ENCODE measurements at places on chromosomes 2 and 18.

DNA sequence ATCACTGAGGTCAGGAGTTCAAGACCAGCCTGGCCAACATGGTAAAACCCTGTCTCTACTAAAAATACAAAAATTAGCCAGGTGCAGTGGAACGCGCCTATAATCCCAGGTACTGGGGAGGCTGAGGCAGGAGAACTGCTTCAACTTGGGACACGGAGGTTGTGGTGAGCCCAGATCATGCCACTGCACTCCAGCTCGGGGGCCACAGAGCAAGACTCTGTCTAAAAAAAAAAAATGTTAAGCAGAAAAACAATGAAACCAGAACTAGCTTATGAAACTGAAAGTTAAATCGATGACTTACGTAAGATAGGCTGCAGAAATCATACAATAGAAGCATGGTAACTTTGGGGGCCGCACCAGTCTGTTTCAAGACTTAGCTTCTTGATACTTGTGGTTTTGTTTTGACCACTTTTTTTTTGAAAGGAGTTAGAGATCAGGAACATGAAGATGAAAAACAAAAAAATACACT lies 6.2 kb upstream of the GPR155 start:
- peak; percentile 48 for DNase-seq

DNA sequence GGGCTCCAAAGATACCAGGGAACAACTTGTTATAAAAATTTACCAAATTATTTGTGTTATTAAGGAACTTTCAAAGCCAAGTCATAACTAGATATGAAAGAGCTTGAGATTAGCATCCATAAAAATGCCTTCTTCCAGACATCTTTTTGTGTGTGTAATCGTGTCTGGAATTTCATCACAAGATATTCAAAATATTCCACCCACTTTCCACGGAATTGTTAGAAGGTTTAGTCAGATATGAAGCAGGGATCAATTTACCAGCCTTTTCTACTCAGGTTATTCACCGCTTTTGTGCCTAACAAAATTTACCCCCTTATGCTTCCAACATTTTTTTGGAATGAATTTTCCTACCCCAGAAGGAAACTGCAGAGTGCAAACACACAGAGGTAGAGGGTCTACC lies 130.2 kb upstream of the ACVR2A start:
- no peak for DNase-seq

DNA sequence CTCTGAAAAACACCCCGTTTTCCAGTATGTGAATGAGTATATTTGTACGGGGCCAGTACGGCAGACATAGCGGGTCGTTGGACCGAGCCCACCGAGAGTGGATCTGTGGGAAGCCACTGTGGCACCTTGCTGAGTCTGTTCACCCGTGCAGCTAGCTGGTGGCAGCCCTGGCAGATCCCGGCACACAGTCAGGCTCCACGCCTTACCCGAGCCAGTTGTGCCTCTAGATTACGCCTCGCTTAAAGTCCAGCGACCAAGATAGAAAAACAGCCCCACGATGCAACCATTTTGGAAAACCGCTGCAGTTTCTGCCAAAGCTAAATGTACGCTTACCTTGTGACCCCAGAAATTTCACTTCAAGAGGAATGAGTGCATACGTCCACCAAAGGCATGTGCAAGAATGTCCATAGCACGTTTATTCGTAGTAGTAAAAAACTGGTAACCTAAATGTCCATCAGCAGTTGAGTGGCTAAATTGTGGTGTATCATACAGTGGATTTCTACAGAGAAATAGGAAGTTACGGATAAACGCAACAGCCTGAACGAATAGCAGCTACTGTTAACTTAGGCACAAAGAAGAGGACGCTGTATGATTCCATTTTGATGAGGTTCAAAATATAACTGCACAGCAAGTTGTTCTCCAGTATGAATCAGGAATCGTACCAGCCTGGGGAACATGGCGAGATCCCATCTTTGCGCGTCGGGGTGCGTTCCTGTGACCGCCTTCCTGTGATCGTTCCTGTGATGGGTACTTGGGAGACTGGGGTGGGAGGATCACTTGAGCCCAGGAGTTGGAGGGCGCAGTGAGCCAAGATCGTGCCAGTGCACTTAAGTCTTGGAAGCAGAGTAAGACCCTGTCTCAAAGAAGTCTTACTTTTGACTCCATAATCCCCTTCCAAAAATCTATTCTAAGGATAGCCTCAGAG lies 688 bp upstream of the WDR33 start:
- peak; percentile 22 for DNase-seq

GRCh38 chr2:69241664-69242514 lies 145.1 kb downstream of the GFPT1 start:
- DNase-seq, result no peak

DNA sequence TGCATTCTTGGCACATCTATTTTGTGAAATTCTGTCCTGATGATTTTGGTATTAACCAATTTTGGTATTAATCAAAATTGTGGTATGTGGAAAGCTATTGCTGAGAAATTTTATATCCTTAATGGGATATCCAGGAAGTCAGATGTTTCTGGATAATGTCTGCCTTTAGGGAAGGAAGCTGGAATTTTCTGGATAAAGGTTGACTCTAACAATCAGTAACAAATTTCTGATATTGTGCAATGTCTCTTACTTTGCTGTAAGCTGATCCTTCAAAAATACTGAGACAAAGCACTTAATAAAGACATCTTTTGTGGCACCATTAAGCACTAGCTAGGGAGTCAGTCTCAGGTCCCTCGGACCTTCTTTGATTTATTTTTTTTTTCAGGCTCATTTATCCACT lies 100.8 kb upstream of the UGP2 start:
- DNase-seq, result no peak

- no peak for DNase-seq
These were observed 83.1 kb downstream of the EIPR1 start for GRCh38 chr2:3294493-3294892.

DNA sequence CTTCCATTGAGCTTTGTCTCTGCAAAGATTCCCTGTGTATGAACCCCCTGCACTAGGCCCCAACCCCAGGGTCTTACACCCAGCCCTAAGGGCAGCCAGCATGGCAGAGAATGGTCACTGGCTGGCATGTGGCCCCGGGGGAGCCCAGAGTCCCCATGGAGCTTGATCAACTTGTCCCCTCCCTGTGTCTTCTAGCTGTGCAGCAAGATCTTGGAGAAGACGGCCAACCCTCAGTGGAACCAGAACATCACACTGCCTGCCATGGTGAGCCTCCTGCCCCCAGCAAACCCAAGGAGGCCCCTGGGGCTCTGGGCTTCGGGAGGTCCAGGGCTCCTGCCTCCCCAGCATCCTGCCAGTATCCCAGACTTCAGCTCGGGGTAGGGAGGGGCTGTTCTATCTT lies 81.5 kb downstream of the DYSF start:
- DNase-seq, result no peak

- no peak for DNase-seq
These were observed 1156.6 kb downstream of the RPIA start for GRCh38 chr2:89848114-89848513.

GRCh38 chr2:10494351-10495066 lies 46.4 kb upstream of the ODC1 start:
- no peak for DNase-seq

DNA sequence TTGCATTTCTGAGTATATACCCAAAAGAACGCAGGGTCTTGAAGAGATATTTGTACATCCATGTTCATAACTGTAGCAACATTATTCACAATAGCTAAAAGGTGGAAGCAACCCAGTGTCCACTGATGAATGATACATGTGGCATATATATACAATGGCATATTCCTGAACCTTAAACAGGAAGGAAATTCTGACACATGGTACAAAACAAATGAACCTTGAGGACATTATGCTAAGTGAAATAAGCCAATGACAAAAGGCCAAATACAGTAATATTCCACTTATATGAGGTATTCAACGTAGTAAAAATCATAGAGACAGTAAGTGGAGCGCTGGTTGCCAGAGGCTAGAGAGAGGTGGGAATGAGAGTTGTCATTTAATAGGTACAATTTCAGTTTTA lies 8.1 kb downstream of the AAK1 start:
- DNase-seq, result no peak

DNA sequence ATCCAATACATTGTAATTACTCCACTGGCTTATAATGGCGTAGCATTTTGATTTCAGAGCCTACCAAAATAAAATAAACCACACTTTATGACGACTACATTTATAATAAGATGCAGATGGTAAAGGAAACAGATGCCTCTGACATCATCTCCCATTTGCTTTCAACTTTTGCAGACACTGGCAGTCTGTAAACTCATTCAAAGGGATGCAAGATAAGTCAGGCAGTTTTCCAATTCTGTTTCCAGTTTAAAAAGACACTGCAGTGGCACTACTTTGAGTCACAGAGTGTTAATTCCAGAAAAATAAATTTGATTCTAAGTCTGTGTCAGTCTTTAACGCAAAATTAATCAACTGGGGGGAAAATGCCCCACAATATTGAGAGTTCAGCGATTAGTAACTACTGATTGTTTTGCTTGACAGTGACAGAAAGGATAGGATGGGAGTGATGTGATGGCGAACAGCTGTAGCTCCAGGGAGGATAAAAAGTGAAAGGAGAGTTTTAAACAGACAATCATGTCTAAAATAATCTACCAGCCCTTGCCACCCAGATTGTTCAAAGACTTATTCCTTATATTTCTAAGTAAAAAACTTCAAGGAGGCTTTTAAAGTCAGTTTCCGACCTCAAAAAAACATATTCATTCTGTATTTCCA lies 6.7 kb downstream of the DSEL start:
- no peak for DNase-seq

GRCh38 chr2:177161741-177162460 lies 50.7 kb upstream of the HNRNPA3 start:
- DNase-seq, result peak; percentile 30

- no peak for DNase-seq
These were observed 25.3 kb downstream of the SCG2 start for GRCh38 chr2:223576873-223577272.

- no peak for DNase-seq
These were observed 139.0 kb downstream of the GULP1 start for GRCh38 chr2:188430705-188431104.

GRCh38 chr2:2230433-2230817 lies 100.7 kb downstream of the MYT1L start:
- DNase-seq, result no peak

GRCh38 chr2:2016651-2017311 lies 272.5 kb upstream of the PXDN start:
- no peak for DNase-seq

DNA sequence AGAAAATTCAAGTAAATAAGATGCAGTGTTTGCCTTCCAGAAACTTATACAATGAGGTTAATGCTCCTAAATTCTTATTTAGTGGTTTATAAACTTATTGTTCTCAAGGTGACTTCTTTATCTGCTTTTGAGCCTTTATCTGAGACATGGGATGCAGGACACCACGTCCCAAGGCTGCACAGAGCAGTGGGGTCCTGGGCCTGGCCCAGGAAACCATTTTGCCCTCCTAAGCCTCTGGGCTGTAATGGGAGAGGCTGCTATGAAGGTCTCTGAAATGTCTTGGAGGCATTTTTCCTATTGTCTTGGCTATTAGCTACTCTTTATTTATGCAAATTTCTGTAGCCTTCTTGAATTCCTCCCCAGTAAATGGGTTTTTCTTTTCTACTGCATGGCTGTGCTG lies 652.6 kb upstream of the SETBP1 start:
- no peak for DNase-seq

GRCh38 chr2:215718436-215718835 lies 282.6 kb upstream of the FN1 start:
- DNase-seq, result no peak

GRCh38 chr18:23616258-23616657 lies 30.0 kb upstream of the NPC1 start:
- DNase-seq, result no peak

DNA sequence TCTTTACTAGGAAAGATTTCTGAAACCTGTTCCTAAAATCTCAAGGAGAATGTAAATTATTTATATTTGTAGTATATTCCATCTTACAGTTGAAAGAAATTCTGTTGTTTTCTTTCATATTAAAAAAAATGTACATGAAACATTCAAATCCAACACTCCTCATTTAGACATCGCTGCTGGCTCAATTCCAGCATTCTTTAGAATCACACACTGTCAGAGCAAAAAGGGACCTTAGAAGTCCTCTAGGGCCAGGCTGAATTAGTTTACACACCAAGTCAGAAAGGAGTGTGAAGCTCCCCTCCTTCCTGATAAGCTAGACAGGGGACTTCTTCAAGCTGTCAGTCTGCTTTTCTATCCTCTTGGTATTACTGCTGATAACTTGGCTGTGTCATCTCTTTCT lies 158.6 kb upstream of the LTBP1 start:
- no peak for DNase-seq

- DNase-seq, result no peak
These were observed 18.0 kb upstream of the RHOB start for GRCh38 chr2:20428717-20429490.

DNA sequence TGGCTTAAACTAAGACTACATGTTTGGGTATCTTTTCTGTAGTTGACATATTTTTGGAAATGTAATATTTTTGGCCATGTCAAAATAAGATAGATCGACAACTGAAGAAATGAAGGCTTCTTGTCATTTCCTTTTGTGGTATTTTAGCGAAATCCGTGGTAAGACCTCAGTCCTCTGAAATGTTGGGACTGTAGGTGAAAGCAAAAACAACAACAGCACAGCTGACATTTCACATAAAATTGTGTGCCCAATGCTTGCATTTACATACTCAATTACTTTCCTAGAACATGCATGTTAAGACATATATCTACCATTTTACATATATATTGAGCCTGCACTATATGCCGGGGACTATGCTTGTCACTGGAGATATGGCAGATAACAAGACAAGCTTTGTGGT lies 50.2 kb downstream of the SPP2 start:
- DNase-seq, result no peak

GRCh38 chr2:48946449-48947048 lies 191.0 kb upstream of the LHCGR start:
- DNase-seq, result peak; percentile 46

DNA sequence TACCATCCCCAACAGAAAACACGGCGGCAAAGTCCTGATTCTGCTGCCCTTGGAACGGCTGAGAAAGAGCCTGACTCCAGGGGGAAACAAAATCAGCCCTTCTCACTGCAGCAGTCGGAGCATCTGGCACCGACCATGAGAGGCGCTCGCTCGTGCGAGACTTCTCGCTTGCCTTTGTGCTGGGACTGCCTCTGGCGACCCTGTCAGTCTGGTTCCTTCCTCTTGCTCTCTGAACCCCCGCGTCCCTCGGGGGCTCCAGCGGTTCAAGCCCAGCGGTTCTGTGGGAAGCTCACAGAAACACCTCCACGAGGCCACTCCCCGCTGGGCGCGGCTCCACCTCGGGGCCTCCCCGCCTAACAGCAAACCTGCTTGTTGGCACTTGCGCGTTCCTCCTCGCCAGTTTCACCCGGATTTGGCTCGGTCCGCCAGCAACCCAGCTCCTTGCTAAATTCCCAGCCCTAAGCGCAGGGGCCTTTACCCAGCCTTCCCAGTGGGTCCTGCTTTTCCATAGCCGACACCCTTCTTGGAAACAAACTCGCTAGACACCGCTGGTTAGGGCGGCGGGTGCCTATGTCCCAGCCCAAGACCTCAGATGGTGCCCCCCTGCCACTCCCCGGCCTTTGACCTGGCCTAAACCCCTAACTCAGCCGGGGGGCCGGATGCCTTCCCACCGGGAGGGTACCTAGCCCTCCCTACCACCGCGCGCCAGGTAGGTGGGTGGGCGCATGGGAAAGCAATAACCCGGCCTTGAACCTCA lies 2.2 kb downstream of the RND3 start:
- DNase-seq, result no peak
